ENCODE measurements at places on chromosomes 6 and 20.

- DNase-seq: no peak
These were observed 66.1 kb downstream of the PRND start for GRCh38 chr20:4787820-4788219.

DNA sequence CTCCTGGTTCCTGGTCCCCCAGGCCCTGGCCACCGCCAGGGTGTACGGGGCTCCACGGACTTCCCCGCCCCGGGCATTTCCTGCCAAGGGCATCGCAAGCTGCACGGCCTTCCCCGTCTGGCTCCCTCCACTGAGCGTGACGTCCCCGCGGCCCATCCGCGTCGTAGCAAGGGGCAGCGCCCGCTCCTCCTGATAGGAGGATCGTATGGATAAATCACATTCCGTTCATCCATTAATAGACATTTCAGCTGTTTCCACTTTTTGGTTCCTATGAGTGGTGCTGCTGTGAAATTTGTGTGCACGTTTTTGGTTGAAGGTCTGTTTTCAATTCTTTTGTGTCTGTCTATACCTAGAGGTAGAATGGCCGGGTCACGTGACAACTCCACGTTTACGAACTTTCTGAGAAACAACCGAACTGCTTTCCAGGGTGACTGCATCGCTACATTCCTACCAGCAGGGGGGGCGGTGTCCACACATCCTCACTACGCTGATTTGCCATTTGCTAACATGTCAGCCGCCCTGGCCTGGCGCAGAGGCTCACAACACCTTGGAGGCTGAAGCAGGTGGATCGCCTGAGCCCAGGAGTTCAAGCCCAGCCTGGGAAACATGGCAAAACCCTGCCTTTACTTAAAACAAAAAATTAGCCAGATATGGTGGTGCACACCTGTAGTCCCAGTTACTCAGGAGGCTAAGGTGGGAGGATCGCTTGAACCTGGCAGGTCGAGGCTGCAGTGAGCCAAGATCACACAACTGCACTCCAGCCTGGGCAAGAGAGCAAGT is 37.7 kb downstream of the KCNQ2 start:
- DNase-seq: peak; percentile 63

- DNase-seq: no peak
These were observed 60.3 kb upstream of the MANEA start for GRCh38 chr6:95517004-95517403.

GRCh38 chr6:26426691-26427450 is 13.4 kb upstream of the BTN3A3 start:
- DNase-seq: no peak

GRCh38 chr6:42525206-42525605 is 38.6 kb upstream of the UBR2 start:
- no peak for DNase-seq

- DNase-seq: no peak
These were observed 14.6 kb downstream of the NRSN1 start for GRCh38 chr6:24140591-24140990.

DNA sequence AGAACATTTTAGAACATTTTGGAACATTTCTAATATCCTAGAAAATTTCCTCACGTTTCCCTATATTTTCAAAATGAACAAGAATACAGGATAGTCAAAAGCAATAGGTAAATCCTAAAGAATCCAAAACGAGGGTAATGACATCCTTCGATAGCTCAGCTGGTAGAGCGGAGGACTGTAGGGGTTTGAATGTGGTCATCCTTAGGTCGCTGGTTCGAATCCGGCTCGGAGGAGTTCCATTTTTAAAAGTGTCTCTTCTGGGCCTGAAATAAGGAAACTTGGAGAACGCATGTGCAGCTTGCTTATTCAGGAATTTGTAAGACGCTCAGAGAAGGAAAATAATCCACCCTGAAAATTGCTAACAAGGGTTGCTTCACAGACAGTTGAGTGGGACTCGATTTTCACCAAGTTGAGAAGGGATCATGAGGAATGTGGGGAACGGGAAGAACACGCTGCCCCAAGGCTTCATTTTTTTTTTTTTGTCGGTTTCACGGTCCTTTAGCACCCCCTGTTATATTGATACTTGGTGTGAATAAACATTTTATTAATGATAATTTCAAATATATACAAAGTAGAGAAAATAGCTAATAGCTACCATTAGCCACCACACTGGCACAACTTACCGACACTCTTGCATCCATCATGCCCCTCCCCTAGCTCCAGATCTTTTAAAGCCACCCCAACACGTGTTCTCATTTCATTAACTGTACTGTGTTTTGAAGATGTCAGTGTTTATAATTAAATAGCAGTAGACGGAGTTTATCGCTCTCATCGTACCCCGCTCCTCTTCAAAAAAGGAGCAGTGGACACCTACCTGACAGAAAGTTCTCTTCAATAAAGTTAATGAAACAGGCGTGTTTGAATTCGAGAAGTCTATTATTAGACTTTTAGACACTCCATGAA is 1.8 kb upstream of the ABT1 start:
- DNase-seq: no peak

Data from activated T-cell treated with anti-CD3 and anti-CD28 coated beads for 4 hours (primary cell).